ENCODE measurements at places on chromosomes 13 and 19.

- DNase-seq = no peak
These were observed 5.3 kb downstream of the ZNF763 start for GRCh38 chr19:11970174-11970573.

GRCh38 chr19:13152974-13153568 is 2.9 kb downstream of the IER2 start:
- peak; percentile 93 for DNase-seq

- DNase-seq = no peak
These were observed 13.5 kb downstream of the ATP7B start for GRCh38 chr13:51997641-51998330.

- DNase-seq = no peak
These were observed 1374.8 kb downstream of the PCDH9 start for GRCh38 chr13:65855242-65855805.

- DNase-seq = no peak
These were observed 1091.2 kb downstream of the SLITRK1 start for GRCh38 chr13:82791035-82791434.

DNA sequence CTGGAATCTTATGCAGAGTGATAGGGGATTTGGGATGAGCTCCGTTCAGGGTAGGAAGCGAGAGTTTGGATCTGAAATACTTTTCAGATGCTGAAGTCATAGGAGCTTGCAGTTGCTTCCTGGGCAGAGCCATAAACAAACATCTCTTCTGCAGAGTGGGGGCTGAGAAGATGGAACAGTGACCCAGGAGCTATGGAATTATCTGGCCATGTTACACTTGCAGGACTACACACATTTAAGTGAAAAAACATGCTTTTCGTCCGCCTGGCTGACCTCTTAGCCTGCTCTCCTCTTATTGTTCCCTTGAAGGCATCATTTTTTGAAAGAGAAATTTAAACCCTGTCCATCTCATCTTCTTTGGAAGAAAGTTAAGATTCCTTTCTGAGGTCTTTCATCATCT is 40.7 kb downstream of the PSG11 start:
- DNase-seq = no peak

DNA sequence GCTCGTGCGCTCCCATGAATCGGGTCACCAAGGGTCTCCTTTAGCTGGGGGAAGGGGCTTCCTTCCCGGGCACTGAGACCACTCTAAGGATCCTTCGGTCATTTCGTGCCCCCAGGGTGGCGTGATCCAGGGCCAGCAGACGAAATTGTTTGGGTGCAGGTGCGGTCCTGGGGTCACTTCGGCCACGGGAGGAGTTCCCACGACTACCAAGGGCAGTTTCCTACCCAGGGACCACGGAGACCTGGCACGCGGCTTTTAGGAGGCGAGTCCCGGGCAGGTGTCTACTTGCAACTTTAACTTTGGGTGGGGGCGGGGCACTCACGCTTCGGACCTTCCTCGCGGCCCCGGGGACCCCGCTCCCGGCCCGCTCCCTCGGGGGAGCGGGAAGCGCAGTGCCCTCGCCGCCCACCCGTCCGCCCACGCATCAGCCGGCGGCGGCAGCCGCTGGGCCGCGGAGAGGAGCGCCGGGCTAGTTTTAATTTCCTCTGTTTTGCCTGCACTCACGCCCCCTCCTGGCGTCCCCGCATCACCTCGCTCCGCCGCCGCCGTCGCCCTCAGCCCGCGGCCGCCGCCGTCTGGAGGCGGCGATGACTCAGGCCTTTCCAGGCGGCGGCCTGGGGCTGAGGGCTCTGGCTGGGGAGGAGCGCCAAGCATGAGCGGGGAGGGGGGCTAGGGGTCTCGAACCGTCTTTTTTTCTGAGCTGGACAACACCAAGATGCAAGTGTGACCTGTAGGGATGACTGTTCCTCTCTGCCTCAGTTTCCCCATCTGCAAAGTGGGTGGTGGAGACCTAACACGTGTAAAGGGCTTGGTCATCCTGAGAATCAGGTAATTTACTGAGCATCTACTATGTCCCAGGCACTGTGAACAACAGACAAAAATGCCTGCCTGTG is 21.8 kb downstream of the OLFM2 start:
- peak; percentile 74 for DNase-seq

- DNase-seq = no peak
These were observed 77.3 kb upstream of the SIAH3 start for GRCh38 chr13:45928843-45929242.

DNA sequence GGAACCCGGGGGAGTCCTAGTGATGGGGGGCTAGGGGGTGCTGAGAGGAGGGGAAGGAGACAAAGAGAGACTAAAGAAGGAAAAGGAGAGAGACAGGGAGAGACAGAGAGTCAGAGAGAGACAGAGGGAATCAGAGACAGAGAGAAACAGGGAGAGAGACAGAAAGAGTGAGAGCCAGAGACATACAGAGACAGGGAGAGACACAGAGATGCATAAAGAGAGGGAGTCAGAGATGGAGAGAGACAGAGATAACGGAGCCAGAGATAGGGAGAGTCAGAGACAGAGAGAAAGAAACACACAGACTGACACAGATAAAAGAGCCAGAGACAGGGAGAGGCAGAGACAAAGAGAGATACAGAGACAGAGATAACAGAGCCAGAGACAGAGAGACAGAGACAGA is 1.5 kb upstream of the TNFSF9 start:
- DNase-seq = no peak

GRCh38 chr19:678791-679388 is 2.7 kb downstream of the FSTL3 start:
- DNase-seq = no peak

DNA sequence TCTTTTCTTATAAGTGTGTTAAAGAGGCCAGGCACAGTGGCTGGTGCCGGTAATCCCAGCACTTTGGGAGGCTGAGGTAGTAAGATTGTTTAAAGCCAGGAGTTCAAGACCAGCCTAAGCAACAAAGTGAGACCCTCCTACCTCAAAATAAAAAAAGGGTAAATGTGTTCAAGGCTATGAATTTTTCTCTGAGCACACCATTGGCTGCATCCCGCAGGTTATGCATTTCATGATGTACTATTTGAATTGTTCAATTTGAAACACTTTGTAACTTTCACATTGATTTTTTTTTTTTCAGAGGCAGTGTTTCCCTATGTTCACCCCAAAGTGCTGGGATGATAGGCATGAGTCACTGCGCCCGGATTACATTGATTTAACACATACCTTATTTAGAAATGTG is 138.1 kb downstream of the PTPRS start:
- DNase-seq = no peak

- peak; percentile 74 for DNase-seq
These were observed 8.9 kb downstream of the ISYNA1 start for GRCh38 chr19:18428787-18429674.

All from stimulated activated CD8-positive, alpha-beta memory T cell treated with anti-CD3 and anti-CD28 coated beads, Interleukin-4, amount 100 ng/mL, for 24 hours (primary cell).